Kidney (tissue), 22 donors: ENCODE measurements at places on chromosomes 5 and 9. TPM values are rescaled to one million over a fixed set of nuclear protein-coding genes. Genes with fewer than 3 reads are reported as not detected.

The RGS7BP gene
- total RNA-seq = 10.7 TPM

The SGTB gene
- 8.8 TPM for total RNA-seq

The SPAAR gene
- total RNA-seq = 5.3 TPM

The ECPAS gene
- total RNA-seq = 83.7 TPM

GRCh38 chr9:110106661-110107060 lies 101.3 kb downstream of the C9orf152 start:
- no peaks in the 10 kb centered on the region for H3K27me3 ChIP-seq
- no peaks in the 10 kb centered on the region for H3K36me3 ChIP-seq
- no peak for DNase-seq
- H3K27ac ChIP-seq = no peak overlapping the region
- no peak overlapping the region for H3K4me3 ChIP-seq

GRCh38 chr9:87529671-87530070 lies 32.0 kb downstream of the DAPK1 start:
- peaks cover 9% of the 10 kb centered on the region for H3K4me1 ChIP-seq
- H3K36me3 ChIP-seq = no peaks in the 10 kb centered on the region
- H3K27ac ChIP-seq = no peak overlapping the region
- H3K27me3 ChIP-seq = no peaks in the 10 kb centered on the region

DNA sequence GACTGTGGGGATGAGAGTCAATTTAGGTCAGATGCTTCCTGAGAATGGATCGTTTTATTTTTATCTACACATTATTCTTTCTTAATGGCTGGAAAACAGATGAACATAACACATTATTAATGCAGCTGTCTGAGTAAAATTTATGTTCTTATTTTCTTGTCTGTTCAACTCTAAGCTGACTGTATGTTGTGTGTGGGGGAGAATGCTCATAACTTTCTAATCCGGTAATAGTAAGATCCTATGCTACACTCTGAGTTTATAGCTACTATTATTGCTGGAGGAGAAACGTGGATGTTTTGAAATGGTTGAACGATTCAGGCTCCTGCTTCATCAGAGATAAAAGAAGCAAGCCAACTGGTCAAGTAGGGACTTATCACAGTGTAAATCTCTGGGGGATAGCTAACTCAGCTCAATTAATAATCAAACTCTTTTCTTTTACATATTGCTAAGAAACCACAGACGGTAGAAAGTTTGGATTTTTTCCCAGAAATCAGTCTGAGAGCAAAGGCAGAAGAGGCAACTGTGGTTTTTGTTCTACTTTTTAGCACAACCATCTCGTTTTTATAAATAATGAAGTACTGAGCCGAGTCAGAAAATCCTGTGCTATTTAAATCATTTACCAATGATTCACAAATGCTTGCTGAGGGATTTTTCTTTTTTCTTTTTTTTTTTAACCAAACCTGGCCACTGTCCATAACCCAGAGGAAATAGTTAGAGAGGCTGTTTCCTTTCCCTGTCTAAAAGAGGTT lies 265.0 kb upstream of the FAM174A start:
- no peak overlapping the region for H3K27ac ChIP-seq
- no peaks in the 10 kb centered on the region for H3K27me3 ChIP-seq
- DNase-seq = peak; percentile 27
- H3K36me3 ChIP-seq = no peaks in the 10 kb centered on the region

DNA sequence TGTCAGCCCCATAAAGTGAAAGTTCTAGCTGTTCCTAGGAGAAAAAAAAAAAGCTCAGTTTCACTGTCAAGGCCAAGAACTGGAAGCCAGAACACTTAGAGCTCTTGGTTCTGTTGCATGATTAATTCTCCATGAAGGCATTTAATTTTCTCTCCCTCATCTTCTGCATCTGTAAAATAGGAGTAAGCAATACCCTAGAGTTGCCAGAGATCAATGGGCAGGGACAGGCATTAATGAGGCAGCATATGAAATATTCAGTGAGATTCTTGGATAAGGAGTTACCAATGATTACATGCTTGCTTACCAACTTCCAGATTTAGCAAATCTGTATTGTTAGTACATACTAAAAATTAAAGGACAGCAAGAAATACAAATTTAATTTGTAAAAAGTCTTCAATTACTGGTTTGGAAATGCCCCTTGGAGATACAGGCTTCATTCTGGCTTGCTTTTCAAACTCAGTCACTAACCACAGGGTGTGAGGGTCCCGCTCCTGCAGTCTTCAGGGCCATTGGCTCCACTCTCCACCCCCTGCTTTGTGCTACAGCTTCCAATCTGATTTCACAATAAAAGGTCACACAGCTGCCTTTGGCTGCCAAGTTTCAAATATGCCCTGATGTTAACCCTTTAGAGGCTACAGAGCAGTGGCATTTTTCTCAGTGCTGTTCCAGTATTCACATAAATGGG lies 624.6 kb downstream of the BNC2 start:
- no peaks in the 10 kb centered on the region for H3K36me3 ChIP-seq
- no peak overlapping the region for H3K4me3 ChIP-seq
- no peaks in the 10 kb centered on the region for H3K27me3 ChIP-seq
- peaks cover 19% of the 10 kb centered on the region for H3K4me1 ChIP-seq

DNA sequence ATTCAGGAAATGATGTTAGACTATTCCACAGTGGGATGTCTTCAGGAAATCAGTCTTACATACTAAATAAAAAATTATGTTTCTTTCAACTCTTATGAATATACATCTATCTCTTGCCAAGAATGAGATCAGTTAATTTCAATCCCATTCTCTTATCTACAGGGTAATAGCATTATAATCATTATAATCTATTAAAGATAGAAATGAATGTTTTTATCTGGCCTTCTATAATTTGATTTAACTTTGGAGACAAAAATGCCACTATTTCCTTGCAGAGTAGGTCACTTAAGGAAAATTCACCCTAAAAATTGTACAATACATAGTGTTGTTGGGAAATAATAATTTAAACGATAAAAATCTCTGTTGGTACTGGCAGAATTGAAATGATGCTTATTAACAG lies 96.4 kb downstream of the HOMER1 start:
- H3K27ac ChIP-seq = no peak overlapping the region
- no peaks in the 10 kb centered on the region for H3K4me1 ChIP-seq
- H3K4me3 ChIP-seq = no peak overlapping the region
- no peaks in the 10 kb centered on the region for H3K27me3 ChIP-seq

DNA sequence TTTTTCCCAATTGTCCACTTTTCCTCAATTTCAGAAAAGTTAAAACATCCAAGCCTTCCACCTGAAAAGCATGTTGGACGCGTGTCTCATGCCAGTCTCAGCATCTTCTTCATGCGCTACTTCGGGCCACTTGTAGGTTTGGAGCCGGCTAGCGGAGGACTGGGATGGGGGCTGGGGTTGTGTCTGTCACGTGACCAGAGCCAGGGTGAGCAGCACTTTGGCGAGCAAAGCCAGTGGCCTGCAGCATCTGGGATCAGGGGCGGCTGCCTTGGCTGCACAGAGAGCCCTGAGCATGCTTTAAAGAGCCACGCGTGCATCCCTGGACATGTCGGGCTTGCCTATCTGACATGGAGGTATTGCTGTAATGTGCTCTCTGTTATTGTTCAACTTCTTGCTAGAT lies 41.2 kb downstream of the SLC6A3 start:
- H3K27ac ChIP-seq = no peak overlapping the region
- H3K36me3 ChIP-seq = no peaks in the 10 kb centered on the region
- H3K4me1 ChIP-seq = no peaks in the 10 kb centered on the region
- no peak overlapping the region for H3K4me3 ChIP-seq
- DNase-seq = peak; percentile 45
- H3K27me3 ChIP-seq = no peaks in the 10 kb centered on the region

DNA sequence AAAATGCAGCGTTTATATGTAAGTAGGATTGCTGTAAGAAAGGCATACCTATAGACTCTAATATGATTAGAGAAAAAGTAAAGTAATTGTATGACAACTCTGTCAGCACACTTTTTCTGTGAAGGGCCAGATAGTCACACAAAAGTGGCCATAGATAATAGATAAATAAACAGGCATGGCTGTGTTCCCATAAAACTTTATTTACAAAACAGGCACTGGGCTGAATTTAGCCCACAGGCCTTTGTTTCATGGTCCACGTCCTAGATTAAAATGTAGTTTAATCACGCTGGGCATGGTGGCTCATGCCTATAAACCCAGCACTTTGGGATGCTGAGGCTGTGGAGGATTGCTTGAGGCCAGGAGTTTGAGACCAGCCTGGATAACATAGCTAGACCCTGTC lies 8.7 kb upstream of the TXNDC8 start:
- H3K27ac ChIP-seq = no peak overlapping the region
- no peak for DNase-seq
- H3K27me3 ChIP-seq = no peaks in the 10 kb centered on the region
- no peaks in the 10 kb centered on the region for H3K36me3 ChIP-seq
- no peaks in the 10 kb centered on the region for H3K4me1 ChIP-seq
